ENCODE measurements at places on chromosomes 7 and 10. TPM values are rescaled to one million over a fixed set of nuclear protein-coding genes. Genes with fewer than 3 reads are reported as not detected.

DNA sequence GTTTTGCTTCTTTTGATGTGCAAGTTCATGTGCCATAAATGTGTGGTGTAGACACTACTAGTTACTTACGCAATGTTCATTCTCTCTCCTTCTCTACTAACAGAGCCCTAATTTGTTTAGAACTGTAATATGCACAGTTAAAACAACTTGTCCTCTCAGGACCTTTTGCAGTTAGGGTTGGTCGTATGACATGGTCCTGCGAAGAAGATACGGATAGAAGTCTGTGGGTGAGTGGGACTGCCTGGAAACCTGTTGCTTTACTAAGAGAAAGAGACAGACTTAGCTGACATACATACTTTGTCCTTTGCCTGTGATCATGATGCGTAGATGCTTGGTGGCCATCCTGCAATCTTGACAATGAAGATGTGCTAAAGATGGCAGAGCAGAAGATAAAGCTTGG, 51.1 kb downstream of the PRPF18 start:
- DNase-seq = no peak

DNA sequence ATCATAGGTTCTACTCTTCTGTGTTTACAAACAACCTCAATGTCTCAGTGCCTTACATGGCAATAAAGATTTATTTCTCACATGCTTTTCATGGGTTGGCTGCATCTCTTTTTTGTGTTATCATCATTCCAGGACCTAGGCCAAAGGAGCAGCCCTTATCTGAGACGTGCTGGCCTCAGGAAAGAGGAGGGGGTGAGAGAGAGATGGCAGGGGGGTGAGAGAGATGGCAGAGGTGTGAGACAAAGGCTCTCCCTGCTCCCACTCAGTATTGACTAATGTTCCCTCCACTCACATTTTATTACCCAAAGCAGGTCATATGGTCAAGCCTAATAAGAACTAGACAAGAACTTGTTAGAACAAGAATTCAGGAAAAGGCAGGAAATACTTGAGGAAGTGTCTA, 120.1 kb upstream of the PRR15 start:
- DNase-seq = no peak

DNA sequence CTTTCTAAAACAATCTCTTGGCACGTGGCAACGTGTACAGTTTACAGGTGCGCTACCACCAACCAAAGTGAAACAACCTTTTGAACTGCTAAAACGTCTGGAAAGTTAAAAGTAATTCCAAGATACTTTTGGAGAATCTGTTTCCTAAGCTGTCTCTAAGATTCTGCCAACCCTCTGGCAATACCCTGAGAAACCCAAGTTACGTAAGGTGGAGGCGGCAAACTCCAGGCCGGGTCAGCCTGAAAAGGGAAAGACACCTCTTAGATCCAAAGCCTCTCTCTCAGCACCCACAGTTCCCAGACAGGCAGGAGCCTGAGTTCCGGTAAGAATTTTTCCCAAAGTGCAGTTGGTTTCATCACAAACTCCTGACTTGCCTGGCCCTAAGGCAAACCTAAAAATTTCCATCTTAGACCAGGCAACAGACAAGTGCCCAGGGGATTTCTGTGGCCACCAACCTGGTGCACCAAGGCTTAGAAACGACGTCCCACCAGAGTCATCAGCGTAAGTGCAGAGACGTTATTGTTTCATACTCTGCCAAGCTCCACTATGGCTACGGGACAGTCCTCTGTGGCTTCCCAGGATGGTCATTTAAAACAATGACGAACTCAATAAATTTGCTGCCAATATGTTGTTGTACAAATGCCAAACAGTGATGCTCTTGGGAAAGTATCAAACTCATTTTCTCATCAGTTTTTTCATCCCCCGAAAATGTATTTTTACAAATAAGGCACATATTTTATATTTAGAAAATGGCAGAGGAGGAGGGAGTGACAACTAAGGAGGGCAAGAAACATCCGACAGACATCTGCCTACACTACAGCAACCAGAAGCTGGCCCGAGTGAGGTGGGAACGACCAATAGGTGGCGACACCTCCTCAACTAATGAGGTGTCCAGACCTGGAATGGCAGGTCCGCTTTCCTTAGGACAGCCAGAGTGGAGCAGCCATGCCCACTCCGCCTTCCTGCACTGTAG, 205.8 kb upstream of the FRMD4A start:
- DNase-seq = peak; percentile 50

DNA sequence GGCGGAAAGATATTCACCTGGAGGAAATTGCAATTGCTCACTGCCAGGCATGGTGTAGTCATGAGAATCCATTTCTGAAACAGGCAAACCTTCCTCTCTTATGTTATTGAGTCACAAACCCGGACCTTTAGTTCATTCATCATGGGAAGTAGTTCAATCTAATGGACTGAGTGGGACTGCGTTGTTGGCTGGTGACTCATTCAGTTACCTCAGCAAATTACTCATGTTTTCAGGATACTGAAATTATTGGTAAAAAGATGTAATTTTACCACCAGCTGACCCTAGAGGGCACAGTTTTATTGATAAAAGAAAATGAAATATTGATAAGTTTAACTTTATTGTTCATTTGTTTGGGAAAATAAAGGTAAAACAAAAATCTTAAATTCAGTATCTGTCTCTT, 1194.4 kb upstream of the SORCS1 start:
- DNase-seq = peak; percentile 54

DNA sequence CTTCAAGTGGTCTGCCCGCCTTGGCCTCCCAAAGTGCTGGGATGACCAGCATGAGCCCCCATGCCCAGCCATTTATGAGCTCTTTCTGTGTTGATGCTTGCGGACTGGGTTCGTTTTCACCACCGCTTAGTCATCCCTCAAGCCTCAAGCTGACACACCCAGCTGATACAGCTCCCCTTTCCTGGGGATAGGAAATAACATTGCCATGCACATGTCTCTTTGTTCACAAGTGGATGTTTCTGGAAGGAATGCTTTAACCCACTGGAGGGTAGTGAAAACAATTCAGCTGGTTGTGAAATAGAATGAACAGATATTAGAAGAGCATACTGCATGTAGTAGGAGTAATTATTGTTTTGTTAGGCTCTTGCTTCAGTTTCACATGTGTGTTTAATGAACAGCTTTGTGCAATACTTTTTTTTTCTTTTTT, 8.5 kb upstream of the METTL27 start:
- peak; percentile 80 for DNase-seq

DNA sequence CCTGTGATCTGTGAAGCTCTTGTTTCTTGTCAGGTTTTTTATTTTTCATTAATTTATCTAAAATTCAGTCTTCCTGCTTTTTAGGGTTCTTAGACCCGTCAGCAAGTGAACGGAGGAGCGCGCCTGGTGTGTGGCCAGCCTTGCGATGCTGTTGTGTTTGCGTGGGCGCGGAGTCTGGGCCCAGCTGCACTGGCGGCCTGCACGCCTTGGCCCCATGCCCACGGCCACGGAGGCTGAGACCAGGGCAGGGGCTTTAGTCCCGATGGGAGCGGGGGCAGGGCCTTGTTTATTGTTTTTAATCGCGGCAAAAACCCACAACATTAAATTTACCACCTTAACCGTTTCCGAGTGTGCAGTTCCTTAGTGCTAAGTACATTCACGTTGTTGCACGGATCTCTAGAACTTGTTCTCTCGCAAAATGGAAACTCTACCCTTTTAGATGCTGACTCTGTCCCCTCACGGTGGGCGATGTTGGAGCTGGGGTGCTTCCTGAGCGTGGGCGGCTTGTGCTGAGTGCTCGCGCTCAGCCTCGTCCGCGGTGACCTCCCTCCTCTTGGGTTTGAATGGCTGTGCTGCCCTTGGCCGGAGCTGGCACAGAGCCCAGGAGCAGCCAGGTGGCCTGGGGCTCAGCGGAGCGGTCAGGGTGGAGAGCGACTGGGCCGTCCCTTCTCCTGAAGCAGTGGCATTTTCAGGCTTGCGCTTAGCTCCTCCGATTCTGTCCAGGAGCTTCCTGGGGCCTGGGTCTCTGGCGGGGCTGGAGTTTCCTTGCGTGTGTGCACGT, 69.1 kb downstream of the INPP5A start:
- DNase-seq = no peak

DNA sequence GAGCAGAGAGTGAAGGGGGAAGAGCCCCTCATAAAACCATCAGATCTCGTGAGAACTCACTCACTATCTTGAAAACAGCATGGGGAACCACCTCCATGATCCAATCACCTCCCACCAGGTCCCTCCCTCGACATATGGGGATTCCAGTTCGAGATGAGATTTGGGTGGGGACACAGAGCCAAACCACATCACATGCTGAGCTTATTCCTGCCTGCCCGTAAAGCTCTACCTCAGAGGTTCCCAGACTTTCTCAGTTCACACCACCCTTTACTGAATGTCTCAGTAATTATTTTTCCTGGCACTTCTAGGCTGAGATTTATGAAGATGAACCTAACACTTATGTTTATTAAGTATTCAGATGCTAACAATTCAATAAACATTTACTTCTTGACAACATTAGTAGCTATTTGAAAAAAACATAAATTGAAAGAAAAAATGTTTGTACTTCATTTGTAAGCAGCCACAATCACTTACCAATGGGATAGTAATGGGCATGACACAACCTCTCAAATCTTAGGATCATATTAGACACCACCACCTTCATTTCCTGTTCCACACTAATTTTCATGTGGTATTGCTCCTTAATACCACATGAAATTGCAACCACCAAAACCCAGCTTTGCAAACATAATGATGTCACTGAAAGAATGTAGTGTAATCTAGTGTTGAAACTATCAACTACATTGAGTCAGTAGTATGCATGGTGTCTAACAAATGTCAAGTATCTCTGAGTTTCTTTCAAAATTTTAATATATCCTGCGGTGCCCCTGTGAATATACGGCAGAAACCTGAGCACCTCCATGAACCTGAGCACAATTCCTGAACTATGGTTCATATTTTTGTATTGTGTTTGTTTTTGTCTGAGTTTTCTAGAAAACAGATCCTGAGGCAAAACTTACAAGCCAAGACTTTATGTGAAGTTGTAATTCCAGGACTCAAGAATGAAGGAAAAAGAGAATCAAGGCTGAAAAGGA, 4.5 kb upstream of the DGKI start:
- no peak for DNase-seq

- no peak for DNase-seq
Observed at GRCh38 chr7:1851721-1852516, 181.8 kb downstream of the ELFN1 start.

- DNase-seq = no peak
Observed at GRCh38 chr10:11578802-11579255, 32.6 kb downstream of the USP6NL start.

GRCh38 chr7:80665526-80665925, 27.1 kb downstream of the CD36 start:
- DNase-seq = no peak

- no peak for DNase-seq
Observed at GRCh38 chr10:79933961-79934360, 14.9 kb downstream of the SFTPD start.

GRCh38 chr7:36306722-36307121, 82.9 kb upstream of the ANLN start:
- no peak for DNase-seq

GRCh38 chr10:19578571-19578970, 237.7 kb upstream of the PLXDC2 start:
- no peak for DNase-seq

GRCh38 chr10:107978455-107978854, 813.9 kb upstream of the SORCS1 start:
- no peak for DNase-seq

DNA sequence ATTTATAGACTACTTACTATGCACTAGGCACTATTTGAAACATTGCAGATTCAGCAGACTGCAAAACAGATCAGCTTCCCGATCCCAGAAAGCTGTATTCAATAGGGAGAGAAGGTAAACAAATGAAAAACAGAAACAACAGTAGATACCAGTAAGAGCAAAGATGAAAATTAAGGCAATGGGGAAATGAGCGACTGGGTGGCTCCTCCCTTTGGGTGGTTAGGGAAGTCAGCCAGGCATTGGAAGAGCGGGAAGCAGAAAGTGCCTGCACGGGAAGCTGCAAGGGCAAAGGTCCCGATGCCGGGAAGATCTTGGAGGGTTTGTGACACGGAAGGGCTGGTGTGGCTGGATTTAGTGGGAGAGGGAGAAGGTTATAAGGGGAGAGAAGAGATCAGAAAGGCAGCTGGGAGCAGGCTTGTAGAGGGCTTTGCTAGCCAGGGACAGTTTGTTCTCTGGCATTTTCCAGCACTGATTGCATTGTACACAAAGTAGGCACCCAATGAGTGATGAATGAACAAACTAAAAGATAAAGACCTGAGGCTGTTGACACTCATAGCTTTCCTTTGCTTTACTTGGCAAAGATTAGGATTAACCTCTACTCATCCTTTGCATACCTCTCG, 67.8 kb downstream of the NAMPT start:
- peak; percentile 74 for DNase-seq

DNA sequence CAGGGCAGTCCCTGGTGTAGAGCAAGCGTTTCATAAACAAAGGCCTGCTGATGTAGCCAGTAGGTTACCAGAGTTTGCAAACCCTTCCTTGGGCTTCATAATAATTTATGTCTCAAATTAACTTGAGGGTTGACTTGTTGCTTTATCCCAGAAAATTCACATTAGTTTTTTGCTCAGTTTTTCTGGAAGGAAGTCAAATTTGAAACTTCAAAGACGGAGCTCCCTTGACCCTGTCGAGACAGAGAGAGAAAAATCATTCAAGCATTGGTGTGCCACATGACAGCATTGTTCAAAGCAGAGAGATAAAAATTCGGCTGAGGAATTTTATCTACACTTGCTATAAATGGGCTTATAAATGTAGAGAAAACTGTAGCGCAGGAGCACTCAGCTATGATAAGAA, 627.7 kb downstream of the TNS3 start:
- DNase-seq = no peak

GRCh38 chr10:6990891-6991290, 410.8 kb upstream of the PRKCQ start:
- no peak for DNase-seq

- DNase-seq = peak; percentile 13
Observed at GRCh38 chr7:99312316-99313203, 13.1 kb upstream of the ARPC1A start.

DNA sequence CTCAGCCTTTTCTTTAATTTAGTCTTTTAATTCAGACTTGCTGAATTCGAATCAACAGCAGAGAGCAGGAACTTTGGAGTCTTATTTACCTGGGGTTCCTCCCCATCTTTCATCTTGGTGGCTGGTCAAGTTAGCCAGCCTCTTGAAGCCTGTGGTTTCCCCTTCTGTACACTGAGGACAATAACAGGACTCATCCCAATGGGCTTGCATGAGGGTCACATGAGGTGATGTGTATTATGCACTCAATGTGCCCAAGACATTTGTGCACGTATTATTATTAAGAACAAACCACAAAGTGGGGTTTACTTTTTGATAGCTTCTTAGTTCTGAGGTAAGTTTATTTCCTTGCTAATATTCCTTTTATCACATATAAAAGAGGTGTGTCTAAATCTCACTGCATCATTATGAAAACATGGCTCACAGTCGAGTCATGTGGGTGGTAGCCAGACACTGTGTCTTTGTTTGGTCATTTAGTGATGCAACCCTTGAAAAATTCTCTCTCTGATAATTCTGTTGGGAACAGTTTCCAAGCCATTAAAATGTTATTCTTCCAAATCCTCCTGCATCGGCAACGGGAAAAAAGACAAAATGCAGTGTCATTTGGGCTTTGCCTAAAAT, 86.5 kb upstream of the GRB10 start:
- DNase-seq = peak; percentile 75

The IFIT1B gene
- not detected for total RNA-seq

The ENTPD1 gene
- not detected for total RNA-seq

The GOLGA7B gene
- 0.20 TPM for total RNA-seq

The SKIDA1 gene
- 3.1 TPM for total RNA-seq

The ATG9B gene
- not detected for total RNA-seq

The HMX2 gene
- 6.0 TPM for total RNA-seq

The ADAMTS14 gene
- total RNA-seq = 1.6 TPM

The FAM25G gene
- not detected for total RNA-seq

The OR2A42 gene
- not detected for total RNA-seq

Data from MG63 (cell line).